ENCODE measurements at places on chromosomes 4 and X.
A peak's percentile ranks its signal among the peaks of the same experiment; 100 is the strongest.

DNA sequence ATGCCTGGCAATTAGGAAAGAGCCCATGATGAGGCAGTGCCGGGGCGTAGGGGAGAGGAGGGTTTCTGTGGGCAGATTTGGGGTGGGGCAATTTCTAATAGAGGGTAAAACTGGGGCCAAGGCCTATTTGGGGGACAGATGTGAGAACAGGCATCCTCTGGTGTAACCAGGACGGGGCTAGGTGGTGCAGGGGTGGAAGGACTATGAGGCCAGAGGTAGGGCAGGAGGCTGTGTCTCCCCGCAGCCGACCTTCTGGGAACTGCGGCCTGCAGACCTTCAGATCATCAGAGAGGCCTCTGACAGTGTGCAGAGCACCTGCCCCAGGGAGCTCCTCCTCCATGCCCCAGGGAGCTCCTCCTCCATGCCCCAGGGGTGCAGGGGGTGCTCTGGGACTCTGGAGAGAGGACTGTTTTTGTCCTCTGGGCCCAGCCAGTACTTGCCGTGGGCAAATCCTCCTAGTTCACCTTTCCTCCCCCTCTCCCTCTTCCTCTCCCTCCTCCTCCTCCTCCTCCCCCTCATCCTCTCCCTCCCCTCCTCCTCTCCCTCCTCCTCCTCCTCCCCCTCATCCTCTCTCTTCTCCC lies 101.9 kb downstream of the SORCS2 start:
- no peak for DNase-seq

DNA sequence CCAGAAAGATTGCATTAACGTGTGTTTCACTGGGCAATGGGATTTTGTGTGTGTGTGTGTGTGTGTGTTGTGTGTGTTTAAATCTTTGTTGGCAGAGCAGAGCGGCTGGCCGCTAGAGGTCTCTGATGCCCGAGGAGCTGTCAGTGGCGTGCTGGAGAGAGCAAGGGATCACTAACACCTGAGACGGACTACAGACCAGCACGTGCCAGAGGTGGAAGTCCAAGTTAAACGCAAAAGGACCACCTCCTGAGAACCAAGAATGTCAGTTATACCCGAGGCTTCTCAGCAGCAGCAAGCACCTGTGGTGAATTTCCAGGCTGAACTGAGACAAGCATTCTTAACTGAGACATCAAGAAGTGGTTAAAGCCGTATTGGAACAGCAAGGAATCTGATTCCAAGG lies 9.0 kb upstream of the SLC25A14 start:
- DNase-seq: peak; percentile 31

DNA sequence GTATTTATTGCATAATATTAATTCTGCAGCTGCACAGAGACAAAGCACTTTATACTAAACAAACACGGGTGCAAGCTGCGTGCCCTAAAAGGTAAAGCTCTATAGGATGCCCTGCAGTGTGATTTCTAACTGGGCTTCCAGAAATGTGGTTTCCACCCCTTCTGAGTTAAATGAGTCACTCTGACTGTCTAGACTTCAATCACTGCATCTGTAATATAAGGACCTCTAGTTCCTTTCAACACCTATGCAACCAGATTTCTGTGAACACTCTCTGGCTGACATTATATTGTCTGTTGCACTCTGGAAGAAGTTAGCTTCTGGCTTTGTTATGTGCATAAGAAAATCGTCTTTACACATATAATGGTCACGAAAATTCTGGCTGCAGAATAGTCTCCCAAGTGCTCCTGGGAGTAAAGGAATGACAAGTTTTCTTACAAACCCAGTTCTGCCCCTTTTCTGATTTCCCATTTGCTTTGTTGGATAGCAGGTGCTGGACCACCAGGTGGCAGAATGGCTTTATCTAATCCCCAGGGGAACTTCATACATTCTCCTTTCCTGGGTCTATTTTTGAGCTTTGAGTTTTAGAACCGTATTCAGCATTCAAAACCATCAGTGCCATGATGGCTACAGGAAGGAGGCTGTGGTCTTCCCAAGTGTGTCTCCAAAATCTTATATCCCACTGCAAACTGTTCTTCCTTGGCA lies 842.2 kb downstream of the STIM2 start:
- DNase-seq: peak; percentile 29

- DNase-seq: no peak
These were observed 2.0 kb upstream of the ADH7 start for GRCh38 chr4:99436976-99437722.

- DNase-seq: peak; percentile 84
These were observed 53.2 kb upstream of the TNIP3 start for GRCh38 chr4:121217351-121217750.

DNA sequence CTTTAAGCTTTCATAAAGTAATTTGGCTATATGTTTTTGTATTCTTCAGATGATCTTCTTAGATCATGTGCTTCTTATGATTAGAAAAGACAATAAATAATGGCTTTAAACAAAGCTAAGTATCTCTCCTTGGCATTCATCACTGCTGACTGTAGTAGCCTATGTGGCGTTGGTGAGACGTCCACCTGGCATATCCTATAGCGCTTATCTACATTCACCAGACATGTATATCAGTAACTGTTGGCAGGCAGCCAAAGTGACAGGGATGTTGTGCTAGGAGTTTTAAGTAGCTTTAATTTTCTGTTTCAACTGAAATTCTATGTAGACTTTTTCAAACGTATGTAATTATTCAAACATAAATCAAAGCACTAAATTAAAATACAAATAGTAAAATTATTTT lies 276.4 kb downstream of the IL15 start:
- DNase-seq: no peak

GRCh38 chr4:25096981-25097443 lies 63.2 kb downstream of the SEPSECS start:
- no peak for DNase-seq

DNA sequence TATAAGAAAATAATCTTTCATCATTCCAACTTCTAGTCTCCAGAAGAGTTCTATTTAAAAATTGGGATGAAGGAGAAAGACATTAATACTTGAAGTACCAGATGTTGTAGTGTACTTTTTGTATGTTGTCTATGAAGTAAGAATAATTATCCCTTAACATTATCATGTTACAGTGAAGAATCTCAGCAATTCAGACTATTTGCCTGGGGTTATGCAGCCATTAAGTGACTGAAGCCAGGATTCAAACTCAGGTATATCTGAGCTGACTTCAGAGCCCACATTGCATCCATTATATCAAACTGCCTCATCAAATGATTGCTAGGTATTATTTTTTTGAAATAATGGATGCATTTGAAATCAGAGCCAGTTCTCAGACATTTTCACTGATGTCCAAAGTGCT lies 76.1 kb upstream of the FHDC1 start:
- DNase-seq: peak; percentile 2

- DNase-seq: peak; percentile 68
These were observed 951.1 kb downstream of the FAT4 start for GRCh38 chr4:126265888-126266287.

GRCh38 chr4:53640576-53641453 lies 49.5 kb upstream of the LNX1 start:
- no peak for DNase-seq

GRCh38 chrX:130109429-130110378 lies 593 bp downstream of the ELF4 start:
- DNase-seq: no peak

- no peak for DNase-seq
These were observed 198.2 kb downstream of the CEP135 start for GRCh38 chr4:56146956-56147355.

DNA sequence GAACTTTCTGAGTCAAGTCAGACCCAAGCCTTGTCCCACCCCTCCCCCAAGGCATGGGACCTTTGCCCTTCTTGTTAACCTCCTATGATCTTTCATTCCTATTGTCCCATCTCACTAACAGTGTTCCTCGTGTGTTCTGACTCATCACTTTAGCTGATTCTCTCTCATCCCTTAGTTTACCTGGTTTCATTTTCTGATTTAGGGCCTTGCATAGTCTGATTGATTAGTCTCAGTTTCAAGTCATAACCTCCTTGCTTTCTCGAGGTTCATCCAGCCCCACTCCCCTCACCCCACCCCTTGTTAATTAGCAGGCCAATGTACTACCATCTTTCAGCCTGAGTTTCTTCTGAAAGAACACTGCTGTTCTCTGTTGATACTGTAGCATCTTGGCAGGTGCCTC lies 517.4 kb downstream of the RPA4 start:
- DNase-seq: no peak

DNA sequence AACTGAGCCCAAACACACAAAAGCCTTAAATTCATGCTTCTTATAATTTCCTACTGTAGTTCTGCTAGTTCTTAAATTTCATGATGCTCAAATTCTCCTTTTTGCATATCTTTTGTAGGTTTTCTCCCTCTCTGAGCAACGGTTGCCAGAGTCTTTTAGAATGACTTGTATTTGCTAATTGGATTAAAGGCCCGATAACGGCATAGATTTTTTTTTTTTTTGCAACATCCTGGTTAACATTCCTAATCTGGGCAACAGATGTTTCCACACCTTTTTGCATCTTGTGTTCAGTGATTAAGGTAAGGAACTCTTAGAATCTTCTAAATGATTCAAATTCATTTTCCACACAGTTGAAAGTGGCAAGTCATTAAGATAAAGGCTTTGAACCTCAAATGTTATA lies 66.3 kb upstream of the ADGRG2 start:
- no peak for DNase-seq

DNA sequence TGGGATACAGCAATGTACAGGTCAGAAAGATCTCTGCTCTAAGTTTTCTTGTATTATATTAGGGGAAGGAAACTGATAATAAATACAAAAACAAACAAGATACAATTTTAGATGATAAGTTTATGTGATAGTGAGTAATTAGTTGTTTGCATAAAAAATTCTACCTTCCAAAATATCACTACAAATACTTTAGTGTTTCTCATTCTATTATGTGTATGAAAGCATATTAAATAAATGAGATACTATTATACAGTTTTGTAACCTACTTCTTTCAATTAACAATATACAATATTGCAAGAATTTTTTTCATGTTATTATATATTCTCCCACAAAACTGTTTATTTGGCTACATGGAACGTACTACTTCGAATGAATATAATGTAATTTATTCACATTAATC lies 4.2 kb upstream of the FGF2 start:
- DNase-seq: no peak

DNA sequence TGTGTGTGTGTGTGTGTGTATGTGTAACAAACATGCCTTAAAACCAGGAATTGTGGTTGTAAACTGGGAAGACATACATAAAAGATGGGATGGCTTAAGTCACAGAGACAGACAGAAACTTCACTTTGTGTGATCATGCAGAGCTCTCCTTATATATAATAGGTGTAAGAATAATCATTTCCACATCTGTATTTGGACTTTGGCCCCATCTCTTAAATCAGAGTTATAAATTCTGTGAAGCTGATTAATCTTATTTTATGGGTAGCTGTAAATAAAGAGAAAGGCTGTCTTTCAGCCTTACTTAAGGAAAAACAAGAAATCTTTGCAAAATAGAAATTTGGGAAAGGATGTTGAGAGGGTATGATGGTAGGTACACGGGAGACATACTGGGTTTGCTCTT lies 174.6 kb upstream of the PITX2 start:
- DNase-seq: no peak

- no peak for DNase-seq
These were observed 58.6 kb upstream of the MCF2 start for GRCh38 chrX:139766545-139766983.

- peak; percentile 51 for DNase-seq
These were observed 112.5 kb downstream of the LDB2 start for GRCh38 chr4:16785793-16786527.

GRCh38 chrX:115268421-115268820 lies 21.1 kb upstream of the LUZP4 start:
- no peak for DNase-seq

DNA sequence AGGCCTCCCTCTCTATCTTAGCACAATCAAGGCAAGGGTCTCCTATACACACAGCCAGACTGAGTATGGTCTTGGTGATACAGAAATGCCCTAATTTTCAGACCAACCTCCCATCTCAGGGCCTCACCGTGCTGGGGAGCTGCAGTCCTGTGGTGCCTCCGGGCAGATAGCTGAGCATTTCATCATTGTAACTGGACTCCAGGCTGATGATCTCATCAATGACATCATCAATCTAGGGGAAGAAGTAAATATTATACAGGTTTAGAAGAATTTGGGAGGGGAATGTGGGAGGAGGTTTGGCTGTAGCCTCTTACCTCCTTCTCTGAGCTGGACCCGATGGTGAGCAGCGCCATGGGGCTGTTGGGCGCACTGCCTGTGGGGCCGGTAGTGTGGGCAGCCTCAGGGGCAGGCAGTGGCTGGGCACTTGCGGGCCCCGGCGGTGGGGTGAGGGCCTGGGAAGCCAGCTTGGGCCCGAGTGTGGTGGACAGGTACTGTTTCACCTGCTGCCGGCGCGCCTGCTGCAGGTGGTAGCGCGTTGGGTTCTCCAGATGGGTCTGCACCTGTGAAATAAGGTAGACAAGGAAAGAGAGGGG lies 5.2 kb downstream of the TFE3 start:
- DNase-seq: peak; percentile 34

DNA sequence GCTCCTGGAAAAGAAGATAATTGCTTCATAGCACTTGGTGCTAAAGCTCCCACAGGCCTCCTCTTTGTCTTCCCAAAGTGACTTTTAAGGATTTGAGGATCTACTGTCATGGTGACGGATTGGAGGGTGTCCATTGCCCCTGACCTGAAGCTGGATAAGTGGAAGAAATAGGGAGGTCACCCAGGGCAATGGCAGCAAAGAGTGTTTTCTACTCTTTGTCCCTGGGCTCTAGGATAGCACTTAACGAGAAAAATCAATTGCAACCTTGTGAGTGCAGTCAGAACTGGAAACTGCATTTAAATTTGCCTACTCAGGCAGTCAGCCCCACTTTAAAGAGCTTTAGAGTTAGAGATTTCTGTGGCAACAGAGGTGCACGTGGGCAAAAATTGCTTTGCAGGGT lies 43.7 kb upstream of the XK start:
- no peak for DNase-seq

- DNase-seq: no peak
These were observed 3.0 kb upstream of the IRF2 start for GRCh38 chr4:184477201-184477999.

- DNase-seq: peak; percentile 32
These were observed 2062.0 kb downstream of the ARAP2 start for GRCh38 chr4:34182306-34182705.

GRCh38 chr4:118772081-118772766 lies 63.7 kb downstream of the SEC24D start:
- peak; percentile 54 for DNase-seq

DNA sequence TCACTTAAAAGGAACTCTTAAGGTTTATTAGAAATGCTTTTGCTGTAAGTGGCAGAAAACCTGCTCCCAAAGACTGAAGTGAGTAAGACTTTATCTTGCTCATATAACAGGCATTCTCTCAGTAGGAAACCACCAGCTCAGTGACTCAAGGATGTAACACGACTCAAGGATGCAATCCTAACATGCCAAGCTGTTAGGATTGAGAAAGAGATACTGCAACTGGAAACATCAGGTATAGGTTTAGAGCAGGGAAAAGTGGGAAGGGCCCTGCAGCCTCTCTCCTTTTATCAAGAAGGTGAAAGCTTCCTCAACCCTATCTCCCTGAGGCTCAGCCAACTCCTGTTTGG lies 11.9 kb upstream of the SLC9A7 start:
- DNase-seq: peak; percentile 90

- no peak for DNase-seq
These were observed 13.7 kb downstream of the OCRL start for GRCh38 chrX:129553619-129554288.
